GM12878 (cell line): ENCODE measurements at places on chromosomes 3 and 15.

DNA sequence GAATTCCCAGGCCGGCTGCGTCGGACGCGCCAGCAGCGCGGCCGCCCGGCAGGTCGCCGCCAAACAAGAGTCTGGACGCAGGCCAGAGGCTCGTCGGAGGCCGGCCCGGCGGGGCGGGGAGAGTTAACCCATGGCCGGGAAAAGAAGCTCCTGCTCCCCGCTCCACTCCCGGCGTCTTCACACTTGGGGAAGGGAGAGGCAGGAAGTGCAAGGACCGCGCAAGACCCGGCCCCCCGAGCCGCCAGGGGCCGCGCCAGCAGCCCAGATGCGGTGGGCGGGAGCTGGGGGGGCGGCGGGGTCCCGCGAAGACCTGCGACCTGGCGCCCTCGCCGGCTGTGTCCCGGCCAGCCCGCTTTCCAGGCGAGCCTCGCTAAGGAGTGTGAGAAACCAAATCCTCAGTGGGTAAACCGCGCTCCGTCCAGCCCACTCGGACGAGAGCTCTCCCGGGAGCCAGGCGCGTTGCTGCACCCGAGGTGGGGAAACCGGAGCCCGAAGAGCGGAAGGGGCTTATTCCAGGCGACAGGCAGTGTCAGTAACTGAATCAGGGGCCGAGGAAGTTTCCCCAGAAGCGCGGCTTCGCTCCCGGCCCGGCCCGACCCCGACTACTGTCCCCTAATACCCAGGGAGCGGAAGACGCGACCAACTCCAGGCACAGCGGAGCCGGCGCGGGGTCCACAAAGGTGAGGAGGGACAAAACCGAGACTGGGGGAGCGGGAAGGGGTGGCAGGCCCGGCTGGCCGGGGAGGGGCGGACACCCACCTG lies 721 bp downstream of the ADAMTS7 start:
- DNase-seq, result no peak

DNA sequence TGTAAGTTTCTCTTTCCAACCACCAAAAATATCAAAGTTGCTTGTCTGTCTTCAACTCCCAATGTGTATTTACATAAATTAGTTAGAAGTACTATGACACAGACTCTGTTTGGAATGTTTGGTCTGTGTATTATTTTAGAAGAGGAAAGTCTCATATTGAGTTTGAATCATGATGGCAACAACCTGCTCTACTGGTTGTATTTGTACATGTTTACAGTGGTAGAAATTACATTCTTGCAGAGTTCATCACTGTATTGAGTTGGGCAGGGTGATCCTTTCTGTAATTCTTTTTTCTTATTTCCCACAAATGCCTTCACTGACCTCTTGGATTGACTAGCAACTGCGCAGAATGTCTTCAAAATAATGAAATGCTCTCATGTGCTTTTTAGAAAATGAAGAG lies 149.6 kb downstream of the CHL1 start:
- DNase-seq, result no peak

GRCh38 chr3:186882881-186883685 lies 40.6 kb downstream of the ADIPOQ start:
- no peak for DNase-seq

DNA sequence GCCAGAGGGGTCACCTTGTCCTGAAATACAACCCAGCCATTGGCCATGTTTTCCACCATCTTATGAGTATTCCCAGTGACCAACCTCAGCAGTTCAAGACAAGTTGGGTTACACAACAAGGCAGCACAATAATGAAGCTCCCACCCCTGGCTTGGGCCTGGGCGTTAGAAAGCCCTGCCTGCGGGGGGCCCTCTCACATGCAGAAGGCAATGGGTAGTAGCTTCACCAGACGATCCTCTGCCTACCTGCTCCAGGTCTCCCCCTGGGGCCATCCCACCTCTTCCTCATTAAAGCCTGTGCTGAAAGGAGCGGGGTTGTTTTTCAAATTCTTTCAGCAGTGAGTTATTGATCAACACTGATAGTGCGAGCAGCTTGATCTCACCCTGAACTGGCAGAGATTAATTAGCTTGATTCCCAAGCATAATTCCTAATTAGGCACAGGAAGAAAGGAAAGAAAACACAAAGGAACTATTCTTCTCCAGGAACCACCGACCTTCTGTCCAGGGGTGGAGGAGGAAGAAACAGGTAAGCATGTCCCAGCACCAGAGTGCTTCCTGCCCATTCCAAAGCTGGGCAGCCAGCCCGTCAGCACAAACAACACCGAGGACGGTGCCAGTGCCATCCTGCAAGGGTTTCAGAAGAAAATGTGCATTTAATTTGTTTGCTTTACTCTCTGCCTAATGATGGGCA lies 79.7 kb upstream of the CGNL1 start:
- no peak for DNase-seq

- no peak for DNase-seq
Measured at GRCh38 chr15:93029214-93029835, 59.7 kb downstream of the RGMA start.
